MCF 10A (cell line): ENCODE measurements at places on chromosomes 12 and 14. TPM values are rescaled to one million over a fixed set of nuclear protein-coding genes. Genes with fewer than 3 reads are reported as not detected.

Gene OTOGL
- total RNA-seq: not detected in 2 replicates

Gene PLCZ1
- total RNA-seq: not detected in 2 replicates

Gene PTPN21
- 15.7 and 18.1 TPM in 2 replicates for total RNA-seq

DNA sequence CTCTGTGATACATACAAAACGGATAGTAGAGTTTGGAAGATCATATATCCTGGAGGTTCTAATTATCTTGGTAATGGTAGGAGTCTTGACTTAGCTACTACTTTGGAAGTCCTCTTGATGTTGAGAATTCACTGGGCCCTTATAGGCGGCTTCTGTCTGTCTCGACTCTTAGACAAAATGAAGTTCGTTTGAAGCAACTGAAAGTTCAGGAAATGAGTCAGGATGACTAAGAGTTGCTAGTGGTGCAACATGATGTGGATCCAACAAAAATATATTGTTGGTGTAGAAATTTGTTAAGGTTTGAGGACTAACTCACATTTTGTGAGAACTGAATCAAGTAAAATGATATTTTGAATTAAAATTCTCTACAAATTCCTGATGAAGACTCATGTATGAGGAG lies 272.7 kb downstream of the AEBP2 start:
- peak; percentile 91 for DNase-seq

GRCh38 chr14:93299416-93299815 lies 33.4 kb downstream of the BTBD7 start:
- no peak for DNase-seq

DNA sequence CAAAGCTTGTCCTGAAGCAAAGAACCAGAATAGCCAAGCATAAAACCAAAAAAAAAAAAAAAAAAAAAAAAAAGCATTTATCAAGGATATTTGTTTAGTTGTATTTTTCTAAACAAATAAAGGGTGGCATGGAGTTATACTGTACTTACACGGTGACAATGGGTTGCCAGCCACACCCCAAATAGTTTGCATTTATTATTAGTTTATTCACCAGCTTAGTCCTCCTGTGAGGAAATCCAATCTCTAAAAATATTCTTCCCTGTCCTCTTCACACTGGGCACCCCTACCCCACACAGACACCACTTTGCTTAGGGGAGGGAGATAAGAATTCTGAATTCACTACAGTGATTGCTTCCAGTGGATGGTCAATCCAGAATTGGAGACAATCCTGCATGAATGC lies 18.9 kb downstream of the PLEKHG7 start:
- DNase-seq: no peak

- no peak for DNase-seq
Observed at GRCh38 chr14:31921721-31922120, 155.4 kb upstream of the ARHGAP5 start.

DNA sequence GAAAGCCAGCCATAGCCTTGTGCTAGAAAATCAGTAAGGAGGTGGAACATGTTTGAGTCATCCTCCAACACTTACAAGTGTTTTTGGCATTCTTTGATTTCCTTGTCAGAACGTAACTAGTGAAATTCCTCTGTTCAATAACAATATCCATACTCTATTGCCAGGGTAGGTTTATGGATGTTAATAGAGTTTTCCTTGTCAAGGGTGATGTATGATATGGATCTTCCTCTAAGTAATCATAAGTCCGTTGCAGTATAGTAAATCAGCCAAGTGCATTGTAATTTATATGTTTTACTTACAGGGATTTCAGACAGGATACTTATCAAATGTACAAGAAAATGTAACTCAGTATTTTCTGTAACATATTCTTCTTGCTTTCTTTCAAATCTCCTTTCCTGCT lies 19.4 kb downstream of the NAV3 start:
- no peak for DNase-seq
